Activated naive CD4-positive, alpha-beta T cell (primary cell): ENCODE measurements at places on chromosomes 6 and 20.

- no peak for DNase-seq
Observed at GRCh38 chr6:38306931-38307330, 332.8 kb downstream of the BTBD9 start.

GRCh38 chr6:92132457-92132856 lies 1286.9 kb downstream of the EPHA7 start:
- no peak for DNase-seq

GRCh38 chr6:99521633-99522151 lies 6.5 kb upstream of the USP45 start:
- DNase-seq = no peak

GRCh38 chr6:105305521-105305920 lies 97.4 kb downstream of the PREP start:
- no peak for DNase-seq

GRCh38 chr6:71887744-71888230 lies 1.4 kb downstream of the RIMS1 start:
- DNase-seq = no peak

DNA sequence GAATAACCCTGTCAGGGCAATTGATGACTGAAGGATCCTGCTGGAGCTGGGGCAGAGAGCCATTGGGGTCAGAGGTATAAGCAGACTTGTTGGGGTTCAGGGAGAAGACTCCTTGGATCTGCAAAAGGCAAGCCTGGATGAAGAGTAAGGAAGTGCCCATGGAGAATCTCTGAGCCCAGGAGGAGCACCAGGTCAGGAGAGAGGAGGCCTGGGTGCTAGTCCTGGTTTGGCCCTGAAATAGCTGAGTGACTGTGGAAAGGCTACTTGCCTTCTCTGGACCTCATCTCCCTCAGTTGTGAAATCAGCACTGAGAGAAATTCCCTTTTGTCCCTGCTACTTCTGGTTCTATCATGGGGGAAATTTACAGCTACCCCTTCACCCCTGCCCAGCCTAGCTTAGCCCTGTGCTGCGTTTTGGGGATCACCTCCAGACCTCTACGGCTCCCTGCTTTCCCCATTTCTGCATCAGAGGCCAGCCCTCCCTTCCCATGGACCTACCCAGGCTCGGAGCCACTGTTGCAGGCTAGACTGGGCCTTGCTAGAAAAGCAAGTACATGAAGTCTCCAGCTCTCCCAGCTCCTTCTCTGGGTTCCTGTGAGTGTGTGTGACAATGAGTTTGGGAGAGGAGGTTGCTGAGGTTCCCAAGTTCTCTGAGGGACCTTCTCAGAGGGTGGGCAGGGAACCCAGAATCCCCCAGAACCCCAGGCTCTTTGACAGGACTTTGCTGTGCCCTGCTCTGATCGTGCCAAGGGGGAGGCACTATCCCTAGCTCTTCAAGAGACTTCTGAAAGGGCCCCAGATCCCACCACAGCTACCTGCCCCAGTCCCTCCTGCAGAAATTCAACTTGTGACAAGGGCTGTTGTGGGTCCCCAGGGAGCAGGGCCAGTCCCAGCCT lies 2.3 kb upstream of the NCR2 start:
- no peak for DNase-seq

GRCh38 chr6:170346649-170347048 lies 40.1 kb downstream of the FAM120B start:
- DNase-seq = no peak

- no peak for DNase-seq
Observed at GRCh38 chr6:42120895-42121865, 21.2 kb downstream of the C6orf132 start.

DNA sequence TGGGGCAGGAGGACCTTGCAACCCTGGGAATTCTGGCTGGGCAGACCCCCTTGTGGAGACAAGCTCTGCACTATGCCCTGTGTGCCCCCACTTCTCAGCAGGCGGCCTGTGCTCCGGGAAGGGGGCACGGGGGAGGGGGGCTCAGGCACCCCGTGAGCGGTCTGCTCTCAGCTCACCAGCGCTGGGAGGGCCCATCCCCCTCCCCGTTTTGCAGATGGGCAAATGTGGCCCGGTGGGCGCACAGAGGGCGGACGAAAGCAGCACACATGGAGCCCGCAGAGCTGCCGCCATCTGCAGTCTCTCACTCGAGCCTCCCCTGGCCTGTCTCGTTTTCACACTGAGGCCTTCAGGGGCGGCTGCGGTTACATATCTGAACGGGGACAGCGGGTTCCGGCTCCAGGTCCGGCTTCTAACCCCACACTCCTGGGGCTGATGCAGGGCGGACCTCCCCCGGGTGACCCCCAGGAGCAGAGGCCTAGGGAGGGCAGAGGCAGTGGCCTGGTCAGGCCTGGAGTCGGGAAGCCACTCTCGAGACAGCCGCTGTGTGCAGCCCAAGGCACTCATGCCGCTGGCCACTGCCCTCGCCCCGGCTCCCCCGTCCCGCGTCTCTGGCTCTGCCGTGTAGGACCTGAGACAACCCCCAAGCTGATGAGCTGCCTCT lies 13.9 kb downstream of the CHRNA4 start:
- no peak for DNase-seq

DNA sequence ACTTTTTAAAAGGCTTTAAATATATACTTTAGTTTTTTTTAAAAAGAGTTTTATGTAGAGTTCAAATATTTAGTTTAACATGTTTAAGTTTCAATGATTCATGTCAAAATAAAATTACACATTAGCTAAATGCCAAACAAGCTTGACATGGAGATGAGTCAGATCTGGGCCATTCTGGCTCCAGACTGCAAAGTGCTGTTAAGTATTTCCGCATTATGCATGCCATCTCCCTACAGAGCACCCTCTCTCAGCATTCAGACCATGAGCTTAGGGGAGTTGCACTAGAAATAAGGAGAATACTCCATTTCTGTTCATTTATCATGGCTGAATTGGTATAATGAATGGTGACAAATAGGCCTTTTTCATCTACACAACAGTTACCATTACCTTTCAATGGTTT lies 21.5 kb upstream of the HS3ST5 start:
- DNase-seq = no peak

GRCh38 chr6:81806793-81807565 lies 54.5 kb upstream of the TENT5A start:
- no peak for DNase-seq

DNA sequence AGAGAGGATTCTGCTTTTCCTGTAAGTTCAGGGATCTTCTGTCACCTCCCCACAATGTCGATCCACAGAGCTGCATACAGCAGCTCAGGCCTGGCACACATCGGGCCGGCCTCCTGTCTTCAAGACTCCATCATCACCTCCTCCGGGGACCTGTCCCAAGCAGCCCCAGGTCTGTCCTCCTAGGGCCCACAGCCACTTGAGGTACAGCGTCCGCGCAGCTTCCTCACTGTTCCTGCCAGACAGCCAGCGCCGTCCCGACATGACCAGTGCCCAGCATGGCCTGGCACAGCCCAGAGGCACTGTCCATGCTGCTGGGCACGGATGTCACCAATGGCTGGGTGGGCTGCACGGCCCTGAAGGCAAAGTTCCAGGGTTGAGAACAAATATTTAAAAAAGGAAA lies 101.6 kb downstream of the DLL1 start:
- no peak for DNase-seq

- no peak for DNase-seq
Observed at GRCh38 chr6:10612161-10612560, 82.3 kb downstream of the C6orf52 start.

DNA sequence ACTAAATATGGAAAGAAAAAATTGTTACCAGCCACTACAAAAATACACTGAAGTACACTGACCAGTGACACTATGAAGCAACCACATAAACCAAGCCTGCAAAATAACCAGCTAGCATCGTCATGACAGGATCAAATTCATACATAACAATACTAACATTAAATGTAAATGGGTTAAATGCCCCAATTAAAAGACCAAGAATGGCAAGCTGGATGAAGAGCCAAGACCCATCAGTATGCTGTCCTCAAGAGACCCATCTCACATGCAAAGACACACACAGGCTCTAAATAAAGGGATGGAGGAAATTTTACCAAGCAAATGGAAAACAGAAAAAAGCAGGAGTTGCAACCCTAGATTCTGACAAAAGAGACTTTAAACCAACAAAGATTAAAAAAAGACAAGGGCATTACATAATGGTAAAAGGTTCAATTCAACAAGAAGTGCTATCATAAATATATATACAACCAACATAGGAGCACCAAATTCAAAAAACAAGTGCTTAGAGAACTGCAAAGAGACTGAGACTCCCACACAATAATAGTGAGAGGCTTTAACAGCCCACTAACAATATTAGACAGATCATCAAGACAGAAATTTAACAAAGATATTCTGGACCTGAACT lies 104.8 kb downstream of the HACE1 start:
- DNase-seq = no peak

DNA sequence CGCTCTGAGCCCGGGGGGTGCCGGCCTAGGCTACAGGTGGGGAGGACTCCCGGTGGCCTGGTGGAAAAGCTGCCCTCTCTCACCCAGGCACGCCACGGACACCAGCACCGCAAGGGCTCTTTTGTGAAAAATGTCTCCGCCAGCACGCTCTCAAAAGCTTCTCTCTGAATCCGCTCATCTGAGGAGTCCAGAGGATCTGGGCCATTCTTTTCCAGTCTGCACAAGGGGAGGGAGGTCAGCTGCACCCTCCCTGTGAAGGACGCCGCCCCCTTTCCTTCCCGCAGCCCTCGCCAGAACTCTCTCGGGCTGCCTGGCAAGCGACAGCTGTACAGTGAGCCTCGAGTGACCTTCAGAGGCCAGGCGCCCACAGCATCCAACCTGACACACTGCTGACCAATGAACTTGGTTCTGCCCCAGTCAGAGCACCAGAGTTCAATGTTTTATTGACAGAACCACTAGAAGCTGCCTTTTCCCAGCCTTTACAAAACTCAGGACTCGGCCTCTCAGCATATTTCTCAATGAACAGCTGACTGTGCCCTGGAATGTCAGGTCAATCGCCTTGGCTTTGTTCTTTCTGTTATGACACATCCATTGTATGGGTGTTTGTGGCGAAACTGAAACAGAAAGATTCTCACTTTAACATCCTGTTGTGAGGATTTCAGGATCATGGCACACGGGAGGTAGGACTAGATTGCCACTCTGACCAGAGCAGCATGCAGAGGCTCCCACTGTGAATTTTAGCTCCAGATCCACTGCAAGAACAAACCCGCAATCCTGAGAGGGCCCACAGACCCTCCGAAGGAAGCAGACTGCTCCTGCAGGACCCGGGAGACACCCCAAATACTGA lies 26.7 kb downstream of the SERPINB9 start:
- no peak for DNase-seq

DNA sequence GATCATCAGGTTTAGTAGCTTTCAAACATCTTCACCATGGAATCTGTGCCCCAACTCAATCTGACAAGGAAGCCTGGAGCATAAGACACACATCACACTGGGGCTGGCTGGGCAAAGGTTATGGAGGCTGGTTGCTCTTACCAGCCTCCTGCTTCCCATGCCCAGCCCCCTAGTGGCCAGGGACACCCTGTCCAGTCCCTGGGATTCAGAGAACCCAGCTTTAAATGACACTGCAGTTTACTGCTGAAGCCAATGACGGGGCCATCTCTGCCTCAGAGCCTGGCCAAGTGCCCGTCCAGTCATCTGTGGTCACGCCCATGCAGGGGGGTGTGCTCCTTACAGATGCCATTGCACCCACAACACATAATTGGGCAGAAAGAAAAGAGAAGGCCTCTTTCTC lies 272.9 kb downstream of the SMOC2 start:
- DNase-seq = no peak

DNA sequence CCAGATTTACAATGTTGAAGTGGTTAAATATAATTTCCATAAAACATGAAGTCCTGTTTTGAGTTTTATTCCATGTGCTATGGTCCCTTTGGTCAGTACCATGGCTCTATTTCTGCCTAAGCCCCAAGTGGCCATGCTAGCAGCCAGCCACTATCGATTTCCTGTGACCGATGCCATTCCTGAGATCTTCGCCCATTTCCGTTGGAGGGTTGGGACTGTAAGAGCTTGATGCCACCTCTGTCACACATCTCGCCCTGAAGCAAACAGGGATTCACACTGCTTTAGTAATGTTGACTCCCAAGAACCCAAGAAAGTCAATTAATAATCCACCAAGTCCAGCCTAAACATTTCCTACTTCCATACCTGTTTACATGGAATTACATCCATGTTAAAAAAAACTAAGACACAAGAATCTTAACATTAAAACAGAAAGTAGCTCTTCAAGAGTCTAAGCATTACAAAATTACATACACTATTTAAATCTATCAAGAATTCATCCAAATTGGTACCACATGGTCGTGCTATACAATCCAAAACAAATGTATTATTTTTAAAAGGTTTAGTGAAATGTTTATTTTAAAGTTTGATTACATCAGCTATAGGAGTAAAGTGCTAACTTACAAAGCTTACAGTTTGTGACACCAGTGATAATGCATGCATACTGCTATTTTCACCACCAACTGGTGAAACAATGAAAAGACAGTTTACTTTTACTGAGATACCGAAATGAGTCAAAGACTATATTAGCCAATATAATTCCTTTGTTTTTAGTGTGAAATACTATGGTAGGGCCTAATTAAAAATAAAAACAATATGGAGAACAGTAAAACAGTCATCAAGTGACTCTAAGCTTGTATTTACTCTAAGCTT lies 2.5 kb downstream of the RBM39 start:
- DNase-seq = no peak

- no peak for DNase-seq
Observed at GRCh38 chr20:21099751-21100577, 6.2 kb downstream of the LINC00237 start.

- DNase-seq = no peak
Observed at GRCh38 chr6:135289816-135290215, 108.7 kb downstream of the MYB start.

GRCh38 chr6:106422534-106422933 lies 62.0 kb downstream of the CRYBG1 start:
- DNase-seq = no peak

- no peak for DNase-seq
Observed at GRCh38 chr20:9999645-10000044, 35.1 kb upstream of the ANKEF1 start.

GRCh38 chr20:42611889-42612837 lies 577.5 kb downstream of the PTPRT start:
- DNase-seq = no peak

- DNase-seq = no peak
Observed at GRCh38 chr20:38166703-38167233, 1.7 kb upstream of the TGM2 start.

- DNase-seq = no peak
Observed at GRCh38 chr20:10330071-10330470, 104.0 kb downstream of the MKKS start.

DNA sequence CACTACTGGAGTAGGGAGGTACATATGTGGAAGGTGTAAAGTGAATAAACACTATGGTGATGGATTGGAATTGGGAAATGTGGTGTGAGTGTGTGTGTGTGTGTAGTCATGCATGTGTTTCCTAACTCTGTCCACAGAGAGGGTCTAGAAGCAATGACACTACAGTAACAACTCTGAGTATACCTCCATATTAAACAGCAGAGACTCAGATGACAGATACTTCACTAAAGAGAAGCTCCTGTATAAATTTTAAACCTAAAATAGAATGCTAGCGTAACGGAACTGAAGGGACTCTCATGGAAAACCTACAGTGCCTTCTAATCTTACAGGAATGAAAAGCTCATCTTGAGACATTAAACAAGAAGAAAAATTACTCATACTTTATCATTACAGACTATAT lies 150.5 kb downstream of the SLC16A10 start:
- DNase-seq = no peak
